ENCODE measurements at places on chromosomes 2 and 18. TPM values are rescaled to one million over a fixed set of nuclear protein-coding genes. Genes with fewer than 3 reads are reported as not detected.

The SULT1C2 gene
- total RNA-seq = 0.48 TPM

The TMEM178A gene
- 1.9 TPM for total RNA-seq

The CIAO1 gene
- total RNA-seq = 62.3 TPM

The EVA1A gene
- 0.97 TPM for total RNA-seq

The WDR54 gene
- total RNA-seq = 2.2 TPM

The LYPD6 gene
- total RNA-seq = 0.13 TPM

The SCN2A gene
- 0.05 TPM for total RNA-seq

GRCh38 chr2:46276642-46277041 lies 20.6 kb upstream of the EPAS1 start:
- no peak for DNase-seq

DNA sequence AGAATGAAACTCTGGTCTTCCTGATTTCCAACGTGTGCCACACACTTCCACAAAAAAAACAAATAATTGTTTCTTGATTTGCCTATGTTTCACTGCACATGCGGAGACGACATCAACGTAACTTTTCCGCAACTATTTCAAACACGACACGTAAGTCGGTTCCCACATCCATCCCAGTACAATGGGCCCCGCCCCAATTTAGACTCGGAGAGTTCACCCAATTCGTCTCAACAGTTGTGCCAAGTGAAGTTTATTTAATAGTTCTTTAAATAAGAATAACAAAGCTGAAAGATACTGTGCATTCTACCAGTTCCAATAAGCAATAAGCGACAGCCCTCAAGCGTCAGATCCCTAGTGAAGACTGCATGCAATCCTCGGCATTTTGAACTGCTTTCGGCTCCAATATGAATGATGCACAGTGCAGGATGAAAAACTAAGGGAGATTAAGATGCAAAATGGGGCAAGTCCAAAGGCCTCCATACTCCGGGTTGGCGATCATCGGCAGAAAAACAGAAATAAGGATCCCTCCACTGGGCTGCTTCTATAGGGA lies 664 bp downstream of the CCT4 start:
- DNase-seq = no peak

- DNase-seq = no peak
These were observed 1.6 kb downstream of the SCTR start for GRCh38 chr2:119522671-119523070.

- DNase-seq = no peak
These were observed 59.0 kb upstream of the DNMT3A start for GRCh38 chr2:25400576-25401216.

- no peak for DNase-seq
These were observed 245.8 kb downstream of the SOX11 start for GRCh38 chr2:5937851-5938565.

DNA sequence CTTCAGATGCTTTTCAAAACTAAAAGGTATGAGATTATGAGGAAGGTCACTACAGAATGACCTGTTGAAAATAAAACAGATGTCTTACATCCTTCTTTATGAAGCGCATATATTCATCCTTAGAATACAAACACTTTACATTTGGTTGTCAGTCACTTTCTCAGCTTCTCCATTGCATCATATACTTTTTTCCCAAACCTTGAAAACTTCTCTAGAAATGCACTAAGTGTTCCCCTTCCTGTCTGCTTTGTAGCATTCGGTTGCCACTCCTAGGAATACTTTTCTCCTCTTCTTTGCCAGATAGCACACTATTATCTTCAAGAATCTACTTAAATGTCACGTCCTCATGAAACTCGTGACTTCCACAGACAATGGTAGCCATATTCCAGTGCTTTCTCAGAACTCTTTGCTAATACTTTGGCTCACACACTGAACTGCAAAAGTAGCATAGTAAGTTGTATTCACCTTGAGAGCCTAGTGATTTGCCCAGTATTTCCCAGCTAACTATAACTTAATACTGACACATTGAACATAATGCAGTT lies 27.6 kb downstream of the DSC1 start:
- DNase-seq = no peak

GRCh38 chr2:66443979-66444861 lies 9.3 kb downstream of the MEIS1 start:
- DNase-seq = peak; percentile 45

GRCh38 chr18:32056613-32057358 lies 34.9 kb upstream of the RNF138 start:
- no peak for DNase-seq

- no peak for DNase-seq
These were observed 97.7 kb upstream of the CAB39 start for GRCh38 chr2:230614913-230615332.

GRCh38 chr2:190407662-190408537 lies at the start of gene MFSD6:
TSS of gene MFSD6 (plus strand) at chr2:190408355. CDS start at chr2:190436030, 27,675 bp downstream.
- peak; percentile 71 for DNase-seq

DNA sequence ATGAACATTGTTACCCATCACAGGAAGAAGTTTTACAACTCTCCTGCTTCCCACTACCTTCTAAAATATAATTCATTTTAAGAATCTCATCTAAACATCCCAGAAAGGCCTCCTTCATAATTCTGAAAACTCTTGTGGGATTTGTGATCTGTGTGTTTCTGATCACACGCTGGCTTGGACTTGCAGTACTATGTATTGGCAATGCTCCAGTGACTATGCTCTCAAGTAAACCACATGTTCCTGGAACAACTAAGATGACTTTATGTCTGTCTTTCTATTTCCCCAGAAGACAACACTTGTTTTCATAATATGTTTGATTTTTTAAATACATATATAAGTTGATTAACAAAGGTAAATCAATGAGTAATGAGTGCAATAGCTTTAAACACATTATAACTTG lies 376.6 kb upstream of the NETO1 start:
- DNase-seq = no peak

GRCh38 chr2:46751897-46752296 lies 163.7 kb downstream of the MCFD2 start:
- DNase-seq = no peak

- no peak for DNase-seq
These were observed 166.2 kb downstream of the PHLPP1 start for GRCh38 chr18:62881509-62882016.

DNA sequence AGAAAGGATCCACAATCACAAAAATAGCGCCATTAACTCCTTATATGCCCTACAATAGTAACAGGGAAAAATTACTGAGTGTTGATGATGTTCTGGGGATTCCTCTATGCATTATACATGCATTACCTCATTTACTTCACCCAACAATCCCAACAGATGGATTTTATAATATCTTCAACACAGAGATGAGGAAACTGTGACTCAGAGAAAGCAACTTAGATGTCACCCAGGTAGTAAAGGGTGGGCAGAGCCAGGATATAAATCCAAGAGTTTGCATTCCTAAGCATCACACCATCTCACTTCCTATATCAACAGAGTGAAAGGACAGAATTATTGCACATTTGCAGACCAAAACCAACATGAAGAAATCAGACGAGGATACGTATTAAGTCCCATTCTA lies 144.2 kb downstream of the TCF4 start:
- no peak for DNase-seq

DNA sequence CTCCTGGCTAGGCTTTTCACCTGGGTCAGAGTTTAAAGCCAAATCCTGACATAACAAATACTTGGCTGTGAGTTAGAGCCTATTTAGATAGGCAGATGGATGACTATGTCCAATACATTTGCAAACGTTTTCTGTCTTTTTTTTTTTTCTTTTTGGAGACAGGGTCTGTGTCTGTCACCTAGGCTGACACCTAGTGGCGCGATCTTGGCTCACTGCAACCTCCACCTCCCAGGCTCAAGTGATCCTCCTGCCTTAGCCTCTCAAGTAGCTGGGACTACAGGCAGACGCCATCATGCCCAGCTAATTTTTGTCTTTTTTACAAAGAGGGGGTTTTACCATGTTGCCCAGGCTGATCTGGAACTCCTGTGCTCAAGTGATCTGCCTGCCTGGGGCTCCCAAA lies 124.8 kb downstream of the DYM start:
- DNase-seq = no peak

- DNase-seq = no peak
These were observed 1676.4 kb upstream of the SLC39A10 start for GRCh38 chr2:193980599-193980998.

GRCh38 chr2:186991766-186992417 lies 142.9 kb upstream of the ZSWIM2 start:
- no peak for DNase-seq

- DNase-seq = no peak
These were observed 891.6 kb upstream of the CRIM1 start for GRCh38 chr2:35463805-35464596.

- DNase-seq = no peak
These were observed 10.8 kb upstream of the IL18RAP start for GRCh38 chr2:102412199-102412598.

GRCh38 chr2:71995067-71995665 lies 152.5 kb downstream of the CYP26B1 start:
- DNase-seq = no peak

DNA sequence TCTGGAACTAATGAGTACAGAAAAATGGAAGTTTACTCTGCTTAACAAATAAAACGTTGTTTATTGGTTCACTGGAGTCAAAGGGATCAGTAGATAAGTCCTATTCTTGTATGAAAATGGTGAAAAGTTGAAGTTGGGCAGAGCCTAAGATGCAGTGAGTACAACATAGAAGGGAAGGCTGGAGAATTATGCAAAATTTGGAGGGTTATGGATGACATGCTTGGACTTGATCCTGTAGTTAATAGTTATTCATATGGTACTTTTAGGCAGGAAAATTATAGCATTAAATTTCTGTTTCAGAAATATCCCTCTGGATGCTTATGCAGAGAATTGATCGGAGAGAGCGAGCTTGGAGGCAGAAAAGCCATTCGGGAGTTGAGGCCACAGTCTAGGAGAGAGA lies 167.6 kb downstream of the KCNS3 start:
- DNase-seq = no peak

DNA sequence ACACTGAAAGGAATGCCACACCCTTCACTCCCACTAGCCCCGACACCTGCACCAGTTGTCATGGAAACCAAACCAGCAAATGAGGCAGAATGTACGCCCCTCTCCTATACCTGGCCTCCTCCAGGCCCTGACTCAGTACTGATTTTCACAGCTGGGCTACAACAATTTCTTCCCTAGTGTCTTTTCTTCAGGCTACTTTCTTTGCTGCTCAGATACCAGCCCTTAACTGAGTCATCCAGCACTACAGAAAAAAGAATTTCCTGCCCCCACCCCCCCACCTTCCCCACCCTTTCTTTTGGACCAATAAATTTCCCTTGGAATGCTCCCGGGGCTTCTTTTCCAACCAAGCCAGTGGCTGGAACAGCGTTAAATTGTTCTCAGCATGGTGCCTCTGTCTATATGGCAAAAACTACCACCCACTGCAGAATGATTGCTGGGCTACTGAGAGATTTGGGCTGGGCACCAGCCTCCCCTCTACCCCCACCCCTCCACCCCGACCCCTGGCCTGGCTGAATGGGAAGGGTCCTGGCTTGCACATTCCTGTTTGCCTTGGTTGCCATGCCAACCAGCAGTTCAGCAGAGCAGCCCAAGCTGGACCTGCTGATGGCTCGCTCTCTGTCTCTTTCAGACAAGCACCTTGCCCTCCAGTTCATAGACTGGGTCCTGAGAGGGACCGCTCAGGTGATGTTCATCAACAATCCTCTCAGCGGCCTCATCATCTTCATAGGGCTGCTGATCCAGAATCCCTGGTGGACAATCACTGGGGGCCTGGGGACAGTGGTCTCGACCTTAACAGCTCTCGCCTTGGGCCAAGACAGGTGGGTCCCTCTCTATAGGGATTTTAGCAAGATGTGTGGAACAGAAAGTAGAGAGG lies 11.3 kb downstream of the SLC14A2 start:
- no peak for DNase-seq

DNA sequence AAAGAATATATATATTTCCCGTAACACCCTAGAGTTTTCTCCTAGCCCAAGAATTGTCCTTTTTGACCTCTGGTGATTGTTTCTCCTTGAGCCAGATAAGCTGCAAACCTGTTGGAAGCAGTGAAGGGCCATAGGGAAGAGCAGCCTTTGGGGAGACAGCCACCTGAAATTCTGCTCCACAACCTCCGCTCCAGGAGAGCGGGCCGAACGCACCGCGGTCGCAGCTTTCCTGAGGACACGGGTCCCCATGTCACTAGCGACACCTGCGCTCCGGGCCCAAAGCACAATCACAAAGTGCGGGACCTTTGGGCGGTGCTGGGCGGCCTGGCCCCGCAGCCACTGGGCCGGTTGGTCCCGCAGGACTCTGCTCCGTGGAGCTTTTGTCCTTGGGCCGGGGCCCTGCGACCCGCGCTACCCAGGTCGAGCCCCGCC lies 557 bp upstream of the DSG2 start:
- DNase-seq = no peak

GRCh38 chr18:58847383-58848071 lies 17.1 kb upstream of the ZNF532 start:
- peak; percentile 54 for DNase-seq

- DNase-seq = no peak
These were observed 129.9 kb downstream of the SOCS6 start for GRCh38 chr18:70418546-70419311.

Measured in Right ventricle myocardium superior (tissue), 1 donor.